ENCODE measurements at places on chromosomes 3 and 15.

- DNase-seq, result no peak
Measured at GRCh38 chr3:127848131-127849129, 26.1 kb upstream of the MGLL start.

DNA sequence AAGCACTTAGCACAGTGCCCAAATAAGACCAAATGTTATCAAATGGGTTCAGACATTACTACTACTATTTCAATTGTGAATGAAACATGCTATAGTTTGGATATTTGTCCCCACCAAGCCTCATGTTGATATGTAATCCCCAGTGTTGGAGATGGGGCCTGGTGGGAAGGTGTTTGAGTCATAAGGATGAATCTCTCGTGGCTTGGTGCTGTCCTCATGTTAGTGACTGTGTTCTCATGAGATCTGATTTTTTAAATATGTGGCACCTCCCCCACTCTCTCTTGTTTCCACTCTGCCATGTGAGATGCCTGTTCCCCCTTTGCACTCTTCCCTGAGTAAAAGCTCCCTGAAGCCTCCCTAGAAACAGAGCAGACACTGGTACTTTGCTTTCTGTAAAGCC is 148.7 kb upstream of the TGFBR2 start:
- no peak for DNase-seq

DNA sequence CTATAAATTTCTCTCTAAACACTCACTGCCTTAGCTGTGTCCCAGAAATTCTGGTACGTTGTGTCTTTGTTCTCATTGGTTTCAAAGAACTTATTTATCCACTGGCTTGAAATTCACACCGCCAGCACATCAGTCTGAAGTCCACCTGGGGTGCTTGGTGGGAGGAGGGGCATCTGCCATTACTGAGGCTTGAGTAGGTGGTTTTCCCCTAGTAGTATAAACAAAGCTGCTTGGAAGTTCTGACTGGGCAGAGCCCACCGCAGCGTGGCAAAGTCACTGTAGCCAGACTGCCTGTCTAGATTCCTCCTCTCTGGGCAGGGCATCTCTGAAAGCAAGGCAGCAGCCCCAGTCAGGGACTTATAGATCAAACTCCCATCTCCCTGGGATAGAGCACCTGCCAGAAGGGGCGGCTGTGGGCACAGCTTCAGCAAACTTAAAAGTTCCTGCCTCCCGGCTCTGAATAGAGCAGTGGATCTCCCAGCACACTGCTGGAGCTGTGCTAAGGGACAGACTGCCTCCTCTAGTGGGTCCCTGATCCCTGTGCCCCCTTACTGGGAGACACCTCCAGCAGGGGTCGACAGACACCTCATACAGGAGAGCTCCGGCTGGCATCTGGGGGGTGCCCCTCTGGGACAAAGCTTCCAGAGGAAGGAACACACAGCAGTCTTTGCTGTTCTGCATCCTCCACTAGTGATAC is 114.1 kb downstream of the SUCLG2 start:
- DNase-seq, result no peak

GRCh38 chr15:69742361-69742760 is 289.7 kb downstream of the RPLP1 start:
- DNase-seq, result no peak

DNA sequence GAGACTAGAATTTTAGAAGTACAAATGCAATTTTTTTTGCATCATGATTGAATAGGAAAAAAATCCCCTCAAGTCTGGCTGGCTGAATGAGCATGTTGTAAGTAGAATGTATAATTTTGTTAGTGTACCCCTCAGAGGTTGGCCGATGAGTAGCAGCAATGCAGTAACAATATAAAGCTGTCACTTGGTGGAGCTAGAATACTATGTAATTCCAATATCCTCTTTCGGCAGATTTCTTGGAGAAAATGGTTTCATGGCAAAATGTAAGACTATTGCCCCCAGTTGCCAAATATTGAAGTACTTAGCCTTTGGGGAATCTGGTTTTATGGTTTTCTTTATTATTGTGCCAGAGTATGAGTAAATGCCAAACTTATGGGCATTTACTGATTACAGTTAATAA is 39.8 kb upstream of the SGO1 start:
- DNase-seq, result peak; percentile 1

DNA sequence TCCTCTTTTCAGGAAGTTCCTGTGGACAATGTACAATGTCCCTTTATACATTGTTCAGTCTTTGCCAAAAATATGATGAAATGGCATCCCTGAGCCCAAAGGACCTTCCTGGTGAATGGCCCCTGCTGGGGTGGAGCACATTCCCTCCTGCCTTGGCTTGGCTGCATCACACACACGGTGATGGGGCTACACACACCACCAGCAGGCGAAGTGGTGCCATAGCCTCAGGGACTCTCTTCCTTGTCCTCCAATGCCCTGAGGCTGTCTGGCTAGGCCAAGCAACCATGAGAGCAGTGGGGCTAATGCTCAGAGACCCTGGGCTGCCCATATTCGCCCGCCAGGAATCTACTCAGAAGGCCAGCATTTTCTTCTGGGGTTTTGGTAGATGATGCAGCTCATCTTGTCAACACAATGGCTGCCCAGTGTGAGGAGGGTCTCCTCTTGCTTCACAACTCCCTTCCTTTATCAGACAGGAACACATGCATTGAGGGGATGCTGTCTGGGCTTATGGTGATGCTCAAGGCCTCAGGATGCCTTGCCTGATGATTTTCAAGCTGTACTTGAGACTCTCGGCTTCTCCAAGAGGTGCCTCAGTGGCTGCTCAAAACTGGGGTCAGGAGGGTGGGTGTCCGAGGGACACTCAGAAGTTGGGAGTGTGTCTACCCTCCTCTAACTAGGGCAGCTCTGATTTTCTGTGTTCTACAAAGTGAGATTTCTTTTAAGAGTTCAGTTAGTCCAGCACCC is 40.9 kb upstream of the EPHB1 start:
- no peak for DNase-seq

- DNase-seq, result no peak
Measured at GRCh38 chr3:11438646-11439045, 166.4 kb downstream of the ATG7 start.
